PC-9 (cell line): ENCODE measurements at places on chromosomes 16 and 17.

DNA sequence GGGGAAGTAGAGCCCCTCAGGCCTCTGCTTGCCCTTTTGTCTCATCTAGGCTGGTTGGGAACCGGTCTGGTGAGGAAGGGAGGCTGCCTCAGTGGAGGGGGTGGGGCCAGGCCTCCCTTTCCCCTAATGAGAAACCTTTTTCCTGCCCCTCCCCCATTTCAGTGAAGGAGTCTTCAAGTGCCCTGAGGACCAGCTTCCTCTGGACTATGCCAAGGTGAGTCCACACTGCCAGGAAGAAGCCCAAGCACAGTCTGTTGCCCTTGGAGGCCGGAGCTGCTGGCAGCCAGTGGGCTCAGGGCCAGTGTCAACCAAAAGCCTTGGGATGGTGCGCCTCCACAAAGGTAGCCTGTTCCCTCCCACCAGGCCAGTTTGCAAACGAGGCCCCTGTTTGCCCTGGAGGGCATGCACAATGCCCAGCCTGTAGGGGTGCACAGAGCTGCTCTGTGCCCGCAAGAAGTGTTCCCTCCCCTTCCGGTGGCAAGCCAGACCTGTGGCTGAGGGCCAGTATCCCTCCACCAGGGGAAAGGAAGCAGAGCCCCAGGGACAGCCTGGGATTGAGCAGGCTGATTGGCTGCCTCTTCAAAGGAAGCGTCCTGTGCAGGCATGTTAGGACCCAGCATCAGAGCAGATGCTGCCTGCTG lies 3.4 kb downstream of the TRAF4 start:
- peak; percentile 88 for DNase-seq
- H3K27me3 ChIP-seq, result no peaks in the 10 kb centered on the region
- peak overlapping the region; percentile 96 for H3K27ac ChIP-seq
- H3K4me1 ChIP-seq, result peaks cover 51% of the 10 kb centered on the region
- H3K4me3 ChIP-seq, result peak overlapping the region; percentile 97

GRCh38 chr17:5118219-5118618 lies 2.4 kb downstream of the USP6 start:
- H3K36me3 ChIP-seq, result no peaks in the 10 kb centered on the region
- DNase-seq, result no peak
- no peak overlapping the region for H3K27ac ChIP-seq
- H3K4me1 ChIP-seq, result no peaks in the 10 kb centered on the region
- no peak overlapping the region for H3K4me3 ChIP-seq
- H3K27me3 ChIP-seq, result peaks cover 49% of the 10 kb centered on the region

- H3K4me3 ChIP-seq, result no peak overlapping the region
- peaks cover 47% of the 10 kb centered on the region for H3K27me3 ChIP-seq
- H3K27ac ChIP-seq, result no peak overlapping the region
Observed at GRCh38 chr17:77837917-77838316, 120.6 kb upstream of the TNRC6C start.

- H3K36me3 ChIP-seq, result peaks cover 45% of the 10 kb centered on the region
- H3K27ac ChIP-seq, result peak overlapping the region; percentile 49
- peak; percentile 90 for DNase-seq
- H3K4me1 ChIP-seq, result peaks cover 16% of the 10 kb centered on the region
- no peaks in the 10 kb centered on the region for H3K27me3 ChIP-seq
- H3K4me3 ChIP-seq, result no peak overlapping the region
Observed at GRCh38 chr17:58492238-58493121, 4.3 kb upstream of the HSF5 start.

DNA sequence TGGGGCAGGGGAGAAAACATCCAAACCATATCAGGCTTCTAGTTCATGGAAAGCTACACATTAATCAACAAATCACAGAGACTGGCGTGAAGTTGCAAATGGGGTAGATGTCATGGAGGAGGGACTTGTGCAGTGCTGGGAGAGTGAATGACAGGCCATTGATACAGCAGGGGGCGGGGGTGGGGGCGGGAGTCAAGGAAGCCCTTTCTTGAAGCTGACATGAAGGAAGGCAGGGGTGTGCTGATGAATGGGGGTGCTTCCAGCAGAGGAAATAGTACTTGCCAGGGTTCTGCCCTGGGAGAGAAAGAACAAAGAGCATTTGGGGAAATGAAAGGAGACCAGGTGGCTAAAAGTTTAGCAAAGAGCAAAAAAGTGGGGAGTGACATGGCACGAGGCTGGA lies 269.9 kb downstream of the SHISA9 start:
- no peak for DNase-seq
- peaks cover 13% of the 10 kb centered on the region for H3K4me1 ChIP-seq
- no peak overlapping the region for H3K27ac ChIP-seq
- H3K27me3 ChIP-seq, result no peaks in the 10 kb centered on the region
- no peaks in the 10 kb centered on the region for H3K36me3 ChIP-seq

- H3K4me3 ChIP-seq, result no peak overlapping the region
- H3K27me3 ChIP-seq, result no peaks in the 10 kb centered on the region
- H3K36me3 ChIP-seq, result no peaks in the 10 kb centered on the region
- no peaks in the 10 kb centered on the region for H3K4me1 ChIP-seq
Observed at GRCh38 chr17:53058031-53058430, 764.7 kb upstream of the KIF2B start.

GRCh38 chr17:7842380-7843256 lies 8.6 kb downstream of the KDM6B start:
- peak overlapping the region; percentile 93 for H3K4me3 ChIP-seq
- no peaks in the 10 kb centered on the region for H3K36me3 ChIP-seq
- H3K27me3 ChIP-seq, result no peaks in the 10 kb centered on the region
- H3K4me1 ChIP-seq, result peaks cover 21% of the 10 kb centered on the region

DNA sequence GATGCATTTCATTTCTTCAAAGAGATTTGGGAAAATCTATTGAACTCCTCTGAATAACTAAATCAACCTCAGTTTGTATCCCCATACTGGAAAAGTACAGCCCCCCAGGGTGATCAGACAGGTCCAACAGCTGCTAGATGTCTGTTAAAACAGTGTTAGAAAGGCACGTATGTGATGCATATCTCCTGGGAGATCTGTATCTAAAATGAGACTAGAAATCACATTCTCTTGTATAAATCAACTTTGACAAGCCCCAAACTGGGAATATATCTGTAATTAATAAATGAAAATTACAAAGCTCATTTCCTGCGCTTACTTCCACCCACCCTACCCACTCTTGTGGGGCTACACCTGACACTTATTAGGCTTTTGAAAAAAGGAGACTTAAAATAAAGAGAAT lies 3.8 kb upstream of the KIF2B start:
- H3K4me3 ChIP-seq, result no peak overlapping the region
- no peaks in the 10 kb centered on the region for H3K4me1 ChIP-seq
- H3K27me3 ChIP-seq, result peaks cover under 1% of the 10 kb centered on the region; the same call in 1 of the 2 replicates
- no peak for DNase-seq
- H3K27ac ChIP-seq, result no peak overlapping the region

- no peaks in the 10 kb centered on the region for H3K4me1 ChIP-seq
- DNase-seq, result no peak
- no peak overlapping the region for H3K4me3 ChIP-seq
- H3K27me3 ChIP-seq, result no peaks in the 10 kb centered on the region
- H3K27ac ChIP-seq, result no peak overlapping the region
Observed at GRCh38 chr17:13474073-13474800, 127.5 kb downstream of the HS3ST3A1 start.

DNA sequence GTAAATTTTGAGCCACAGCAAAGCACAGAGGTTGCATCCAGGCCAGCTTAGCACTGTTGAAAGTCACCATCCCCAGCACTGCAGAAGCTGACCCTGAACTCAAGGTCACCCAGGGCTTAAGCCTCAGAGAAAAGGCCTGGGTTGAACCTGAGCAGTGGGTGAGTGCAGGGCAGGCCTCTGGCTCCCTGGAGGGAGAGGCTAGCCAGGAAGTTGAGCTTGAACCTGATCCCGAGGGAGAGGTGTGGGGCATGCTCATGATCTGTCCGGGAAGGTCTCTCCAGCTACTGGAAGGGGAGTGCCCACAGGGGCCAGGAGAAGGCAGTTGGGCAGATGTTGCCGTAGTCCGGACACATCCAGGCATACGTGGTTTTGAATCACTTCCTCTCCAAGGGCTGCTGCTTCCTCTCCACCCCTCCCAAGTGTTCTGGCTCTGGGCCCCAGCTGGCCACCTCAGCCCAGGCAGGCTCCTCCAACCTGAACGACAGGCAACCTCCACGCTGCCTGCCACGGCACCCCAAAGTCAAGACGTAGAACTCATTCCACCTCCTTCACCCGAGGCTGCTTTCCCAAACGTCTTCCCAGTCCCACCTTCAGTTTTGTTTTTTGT lies 18.4 kb downstream of the CARHSP1 start:
- H3K27me3 ChIP-seq, result no peaks in the 10 kb centered on the region
- no peaks in the 10 kb centered on the region for H3K4me1 ChIP-seq
- H3K36me3 ChIP-seq, result peaks cover 14% of the 10 kb centered on the region; the same call in 1 of the 2 replicates
- DNase-seq, result no peak
